ENCODE measurements at places on chromosomes 3 and 15.

DNA sequence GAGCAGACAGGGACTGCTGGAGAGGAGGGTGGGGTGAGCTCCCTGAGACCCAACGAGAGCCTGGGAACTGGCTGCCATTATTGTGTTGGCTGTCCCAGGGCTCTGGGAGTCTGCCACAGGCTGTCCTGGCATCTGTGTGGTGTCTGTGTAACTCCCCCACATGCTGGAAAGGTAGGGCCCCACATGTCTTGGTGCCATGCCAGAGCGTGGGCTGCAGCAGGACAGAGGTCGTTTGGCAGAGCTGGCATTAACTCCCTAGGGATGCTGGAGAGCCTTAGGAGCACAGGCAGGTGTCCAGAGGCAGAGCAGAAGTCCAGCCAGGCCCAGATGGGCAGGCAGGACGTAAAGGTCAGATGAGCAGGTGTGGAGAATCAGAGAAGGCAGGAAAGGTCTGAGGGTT, 9.7 kb downstream of the TIMP4 start:
- DNase-seq = no peak

GRCh38 chr3:173913397-173913796, 515.9 kb downstream of the NLGN1 start:
- DNase-seq = no peak

- no peak for DNase-seq
These were observed 265.8 kb downstream of the TAFA4 start for GRCh38 chr3:68666429-68667136.

DNA sequence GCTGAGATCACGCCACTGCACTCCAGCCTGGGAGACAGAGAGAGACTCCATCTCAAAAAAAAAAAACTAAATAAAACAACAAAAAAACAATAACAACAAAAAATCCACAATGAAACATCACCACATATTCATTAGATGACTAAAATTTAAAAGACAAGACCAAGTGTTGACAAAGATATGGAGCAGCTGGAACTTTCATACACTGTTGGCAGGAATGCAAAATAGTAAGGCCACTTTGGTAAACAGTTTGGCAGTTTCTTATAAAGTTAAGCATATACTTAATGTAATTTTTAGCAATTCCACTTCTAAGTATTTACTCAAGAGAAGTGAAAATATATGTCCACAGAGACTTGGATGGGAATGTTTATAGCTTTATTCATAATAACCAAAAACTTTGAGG, 43.2 kb downstream of the RBP2 start:
- DNase-seq = no peak

GRCh38 chr3:53045518-53046170, at the start of gene SFMBT1:
SFMBT1 (minus strand) TSS chr3:53046073; CDS start chr3:52969128, 76,945 bp downstream.
- peak; percentile 69 for DNase-seq

DNA sequence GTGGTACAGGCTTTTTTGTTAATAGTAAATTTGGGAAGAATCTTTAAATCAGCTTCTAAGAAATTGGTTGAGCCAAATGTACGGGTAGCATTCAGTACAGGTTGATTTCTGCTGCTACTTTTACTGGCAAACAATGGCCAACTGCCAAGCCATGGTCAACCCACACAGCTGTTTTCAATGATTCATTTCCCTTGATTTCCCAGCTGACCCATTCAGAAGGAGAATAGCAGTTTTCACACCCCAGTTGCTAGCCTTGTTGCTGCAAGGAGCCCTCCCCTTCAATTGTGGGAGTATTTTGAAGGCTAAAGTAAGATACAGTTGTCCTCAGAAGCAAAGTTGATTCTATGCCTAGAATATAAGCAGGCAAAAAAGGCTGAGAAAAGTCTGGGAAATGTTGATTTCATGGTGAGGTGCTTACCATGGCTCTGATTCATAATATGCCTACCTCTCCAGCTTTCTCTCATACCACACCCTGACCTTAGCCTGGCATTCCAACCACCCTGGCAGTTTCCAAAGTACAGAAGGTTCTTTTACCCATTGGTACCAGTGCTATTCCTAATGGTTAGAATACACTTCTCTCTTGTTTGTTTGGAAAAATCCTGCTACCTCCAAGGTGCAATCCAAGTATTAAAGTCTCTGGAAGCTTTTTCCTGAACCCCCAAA, 320.3 kb upstream of the TGFBR2 start:
- no peak for DNase-seq

GRCh38 chr15:64503640-64504039, 43.3 kb downstream of the ZNF609 start:
- DNase-seq = no peak

DNA sequence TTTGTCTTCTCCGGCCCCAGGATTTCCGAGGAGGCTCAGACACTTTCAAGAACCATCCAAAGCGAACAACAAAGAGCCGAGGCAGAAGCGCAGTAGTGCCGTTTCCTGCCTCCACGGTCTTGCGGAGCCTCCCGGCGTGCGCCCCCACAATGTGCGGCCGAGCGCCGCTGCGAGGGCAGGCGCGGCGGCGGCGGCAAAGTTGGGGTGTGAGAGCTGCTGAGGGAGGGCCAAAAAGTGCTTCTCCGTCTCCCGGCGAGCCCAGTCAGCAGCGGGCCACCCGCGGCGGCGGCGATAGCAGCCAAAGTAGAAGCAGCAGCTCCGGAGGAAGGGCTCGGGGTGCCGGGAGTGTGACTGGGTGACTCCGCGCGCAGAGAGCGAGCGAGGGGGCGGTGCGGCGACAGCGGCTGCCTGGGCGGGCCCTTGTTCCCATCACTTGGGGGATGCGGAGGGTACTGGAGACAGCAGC, 749.1 kb downstream of the ROBO1 start:
- no peak for DNase-seq

GRCh38 chr3:155101398-155101797, 21.3 kb downstream of the MME start:
- no peak for DNase-seq

DNA sequence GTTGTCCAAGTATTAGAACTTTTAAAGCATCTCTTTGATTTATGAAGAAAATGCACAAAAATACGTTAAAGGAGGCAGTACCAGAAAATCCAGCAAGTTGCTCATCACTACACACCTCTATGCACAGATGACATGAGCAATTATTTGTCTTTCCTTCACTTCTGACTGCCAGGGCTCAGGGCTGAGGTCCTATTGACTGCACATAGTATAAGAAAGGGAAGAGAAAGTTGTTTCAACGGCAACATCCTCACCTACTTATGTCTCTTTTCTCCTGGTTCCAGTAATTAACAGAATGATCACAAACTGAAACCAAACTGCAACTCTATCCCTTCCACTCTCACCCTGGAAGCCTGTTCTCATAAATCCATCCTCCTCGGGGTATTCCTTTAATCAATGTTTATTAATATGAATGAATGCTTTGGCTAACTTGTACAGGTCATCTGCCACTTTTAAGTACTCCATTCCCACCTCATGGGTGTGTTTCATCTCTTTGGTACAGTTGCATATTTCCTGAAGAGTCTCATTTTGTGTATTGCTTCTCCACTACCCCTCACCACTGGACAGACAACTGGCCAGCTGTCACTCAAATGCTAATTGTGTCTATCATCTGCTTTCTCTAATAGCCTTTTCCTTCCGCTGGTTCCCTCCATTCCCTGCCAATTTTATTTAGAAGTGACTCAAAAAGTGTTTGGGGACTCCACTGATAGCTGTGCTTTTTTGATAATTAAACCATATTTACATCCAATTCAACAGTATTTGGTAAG, 34.5 kb downstream of the RAB27A start:
- no peak for DNase-seq

DNA sequence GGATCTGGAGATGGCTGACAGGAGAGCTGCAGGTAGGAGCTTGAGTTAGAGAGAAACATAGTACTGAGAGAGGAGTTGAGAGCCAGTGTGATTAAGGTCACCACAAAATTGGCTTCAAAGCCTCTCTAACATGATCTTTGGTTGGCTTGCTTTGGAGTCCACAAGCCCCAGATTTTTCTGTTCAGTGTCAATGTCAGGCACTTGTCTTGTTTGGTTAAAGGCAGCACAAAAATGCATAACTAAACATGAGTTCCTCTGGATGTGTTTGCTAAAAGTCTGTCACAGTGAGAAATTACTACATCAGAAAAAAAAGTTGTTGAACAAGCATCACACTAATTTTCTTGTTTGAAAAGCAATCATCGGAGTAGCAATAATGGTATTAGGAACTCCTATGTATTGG, 440.5 kb downstream of the NTRK3 start:
- DNase-seq = no peak

- no peak for DNase-seq
These were observed 190.3 kb downstream of the WNT5A start for GRCh38 chr3:55296791-55297190.

DNA sequence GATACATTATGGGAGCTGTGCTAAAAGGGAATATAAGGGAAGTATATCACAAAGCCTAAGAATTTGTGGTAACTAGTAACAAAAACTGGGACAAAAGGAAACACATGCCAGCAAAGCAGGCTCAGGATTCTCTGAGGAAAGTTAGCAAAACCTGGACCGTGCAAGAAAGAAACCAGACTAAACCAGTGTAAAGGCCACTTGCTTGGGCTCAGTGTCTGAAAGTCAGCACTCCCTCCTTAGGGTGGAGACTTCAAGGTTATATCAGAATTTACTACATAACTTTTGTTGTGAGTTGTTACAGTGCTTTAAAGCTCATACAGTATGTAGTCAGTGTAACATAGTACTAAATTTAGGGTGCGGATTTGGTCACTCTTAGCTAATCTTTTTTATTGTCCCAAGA, 269.9 kb upstream of the GADL1 start:
- DNase-seq = no peak

- DNase-seq = no peak
These were observed 27.6 kb downstream of the EAF1 start for GRCh38 chr3:15454965-15455364.

DNA sequence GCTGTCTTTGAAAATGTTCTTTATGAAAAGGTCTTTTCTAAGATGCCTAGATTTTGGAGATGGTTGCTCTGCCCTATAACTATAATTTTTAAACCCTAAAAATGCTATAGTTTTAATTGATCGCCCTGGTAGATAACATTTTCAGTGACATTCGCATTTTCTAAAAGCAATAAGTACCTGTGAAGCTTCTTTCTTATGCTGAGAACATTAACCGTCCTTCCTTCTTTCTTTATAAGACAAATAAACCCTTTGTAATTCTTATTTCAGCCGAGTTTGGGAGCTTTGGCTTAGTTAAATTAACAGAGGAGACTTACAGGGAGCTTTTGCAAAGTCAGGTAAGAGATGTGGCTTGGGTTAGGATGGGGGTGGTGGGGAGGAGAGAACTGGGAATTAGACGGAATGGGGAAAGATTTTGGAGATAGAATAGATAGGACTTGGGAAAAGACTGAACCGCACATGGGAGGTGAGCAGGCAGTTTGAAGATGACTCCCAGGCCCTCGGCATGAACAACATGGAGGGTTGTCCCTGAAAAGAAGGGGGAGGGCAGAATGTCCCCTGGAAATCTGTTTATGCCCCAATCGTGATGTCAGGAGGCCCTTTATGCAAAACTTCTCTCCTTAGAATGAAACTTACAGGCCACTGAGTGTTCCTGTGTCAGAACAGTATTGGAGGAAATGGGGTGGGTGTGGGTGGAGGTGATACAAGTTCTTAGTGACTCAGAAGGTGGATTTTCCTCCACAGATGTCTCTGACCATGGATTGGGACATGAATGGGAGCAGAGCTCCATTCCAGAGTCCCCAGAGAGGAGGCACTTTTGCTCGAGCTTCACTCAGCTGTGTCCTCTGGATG, 76.2 kb upstream of the LARS2 start:
- no peak for DNase-seq

DNA sequence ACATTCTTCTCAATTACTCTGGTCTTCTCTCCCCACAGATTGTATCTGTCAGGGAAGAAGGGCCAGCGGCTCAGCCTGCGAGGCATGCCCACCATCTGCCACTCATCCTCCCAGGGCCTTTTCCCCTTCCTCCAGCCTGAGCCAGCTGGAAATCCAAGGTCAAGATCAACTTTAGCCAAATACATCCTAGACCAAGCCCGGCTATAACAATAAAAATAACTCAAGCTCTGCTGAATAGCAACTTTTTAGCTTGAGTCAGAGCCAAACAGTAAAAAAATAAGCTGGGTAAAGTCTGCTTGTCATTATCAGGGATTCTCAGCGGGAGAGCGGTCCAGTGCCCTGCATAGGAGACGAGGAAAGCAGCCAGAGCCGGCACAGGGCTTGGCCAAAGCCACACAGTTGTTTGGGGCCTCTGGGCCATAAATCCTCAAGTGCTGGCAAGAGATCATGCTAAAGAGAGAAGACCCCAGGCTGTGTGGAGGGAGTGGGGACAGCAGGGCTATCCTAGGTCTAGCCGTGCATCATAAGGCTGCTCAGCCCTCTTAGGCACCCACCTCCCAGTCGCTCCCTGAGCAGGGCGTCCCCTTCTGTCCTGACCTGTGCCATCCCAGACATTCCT, 76.2 kb upstream of the HERC1 start:
- DNase-seq = no peak

DNA sequence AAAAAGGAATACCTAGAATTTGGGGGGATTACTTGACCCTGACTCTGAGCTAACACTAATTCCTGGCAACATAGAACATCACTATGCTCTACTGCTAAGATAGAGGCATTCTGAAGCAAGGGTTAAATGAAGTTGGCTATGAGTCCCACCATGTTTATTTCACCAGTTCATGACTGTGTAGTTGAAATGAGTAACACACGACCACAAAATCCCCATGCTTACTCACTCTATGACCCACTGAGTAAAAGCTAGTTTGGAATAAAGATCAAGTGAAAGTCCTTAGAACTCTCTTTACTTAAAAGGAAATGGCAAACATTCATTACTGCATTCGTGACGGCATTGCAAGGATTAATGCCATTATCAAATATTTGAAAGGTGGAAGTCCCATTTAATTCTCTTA, 47.4 kb downstream of the MRPL46 start:
- no peak for DNase-seq

DNA sequence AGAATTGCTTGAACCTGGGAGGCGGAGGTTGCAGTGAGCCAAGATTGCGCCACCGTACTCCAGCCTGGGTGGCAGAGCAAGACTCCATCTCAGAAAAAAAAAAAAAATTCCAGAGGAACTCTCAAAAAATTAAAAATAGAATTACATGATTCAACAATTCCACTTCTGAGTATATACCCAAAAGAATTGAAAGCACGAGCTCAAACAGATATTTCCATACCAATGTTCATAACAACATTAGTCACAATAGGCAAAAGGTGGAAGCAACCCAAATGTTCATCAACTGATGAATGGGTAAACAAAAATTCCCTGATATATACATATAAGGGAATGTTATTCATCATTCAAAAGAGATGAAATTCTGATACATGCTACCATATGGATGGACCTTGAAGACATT, 16.9 kb upstream of the MORF4L1 start:
- DNase-seq = no peak

Data from stimulated activated CD4-positive, alpha-beta T cell treated with anti-CD3 and anti-CD28 coated beads, TNF-alpha, amount 100 ng/mL, for 1 hour (primary cell).